Cardiac septum (tissue), 1 donor: ENCODE measurements at places on chromosomes 2 and 18. TPM values are rescaled to one million over a fixed set of nuclear protein-coding genes. Genes with fewer than 3 reads are reported as not detected.

DNA sequence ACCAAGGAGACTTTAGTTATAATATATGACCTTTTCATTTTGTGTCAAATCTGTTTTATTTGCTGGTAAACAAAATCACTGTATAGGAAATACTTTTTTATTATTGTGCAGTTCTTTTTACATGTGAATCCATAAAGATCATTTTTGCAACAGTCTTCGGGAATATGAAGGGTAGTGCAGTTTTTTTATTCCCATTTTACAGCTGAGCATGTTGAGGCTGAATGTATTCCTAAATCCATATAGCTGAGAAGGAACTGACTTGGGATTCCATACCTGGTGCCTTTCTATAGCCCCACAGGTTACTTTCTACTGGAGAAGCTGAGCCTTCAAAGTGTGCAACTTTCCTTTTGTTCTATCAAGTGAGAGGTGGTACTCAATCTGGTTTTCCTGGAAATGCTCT lies 29.6 kb downstream of the RHOB start:
- no peak for DNase-seq

DNA sequence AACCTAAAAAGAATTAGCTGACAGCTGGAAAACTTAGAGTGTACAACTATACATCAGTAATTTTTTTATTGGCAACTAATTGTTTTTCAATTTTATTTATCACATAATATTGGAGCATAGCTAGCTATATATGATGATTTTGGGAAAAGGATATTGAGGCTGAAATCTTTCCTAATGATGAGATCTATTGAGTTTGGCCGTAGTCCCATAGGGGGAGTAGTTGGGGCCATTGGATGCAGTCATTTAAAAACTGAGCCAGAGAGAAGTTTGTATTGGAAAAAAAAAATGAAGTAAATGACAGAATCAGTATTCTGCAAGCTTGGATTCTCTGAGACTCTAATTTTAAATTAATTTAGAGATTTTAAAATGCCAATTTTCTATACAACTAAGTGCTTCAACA lies 179.8 kb downstream of the LTBP1 start:
- DNase-seq, result no peak

- no peak for DNase-seq
These were observed 310.6 kb downstream of the ZNF804A start for GRCh38 chr2:184908966-184909365.

- no peak for DNase-seq
These were observed 315.2 kb upstream of the ZEB2 start for GRCh38 chr2:144834998-144835633.

DNA sequence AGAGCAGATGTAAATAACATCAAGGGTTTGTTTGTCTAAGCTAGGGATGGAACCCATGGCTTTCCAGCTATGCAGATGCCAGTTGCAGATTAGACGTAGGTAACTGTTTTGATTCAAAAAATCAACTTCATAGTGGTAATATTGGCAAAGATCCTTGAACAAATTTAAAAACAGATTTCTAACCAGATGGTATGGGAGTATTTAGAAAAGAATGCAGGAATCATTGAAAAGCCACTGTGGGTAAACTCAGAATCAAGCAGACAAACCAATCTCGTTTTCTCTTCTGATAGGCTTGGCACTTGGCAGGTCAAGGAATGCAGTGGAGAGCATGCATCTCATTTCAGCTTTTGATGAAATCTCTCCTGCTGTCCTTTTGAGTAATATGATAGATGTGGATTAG lies 377.5 kb downstream of the CLIP4 start:
- DNase-seq, result no peak

DNA sequence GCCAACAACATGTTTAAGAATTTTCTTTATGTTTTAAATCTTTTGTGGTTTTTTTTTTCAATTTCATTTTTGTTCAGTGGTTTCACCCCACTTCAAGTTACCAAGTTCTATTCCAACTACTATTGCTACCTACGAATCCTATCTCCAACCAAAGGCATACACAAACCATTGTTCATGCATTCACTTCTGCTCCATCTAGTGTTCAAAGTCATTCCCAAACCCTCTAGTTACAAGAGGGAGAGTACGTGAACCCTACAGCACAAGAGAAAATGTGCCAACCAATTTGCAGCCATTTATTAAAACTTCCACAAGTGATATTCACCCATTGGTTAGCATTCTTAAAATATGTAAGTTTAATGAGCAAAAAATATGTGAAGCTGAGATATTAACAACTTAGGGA lies 295.1 kb upstream of the KYNU start:
- DNase-seq, result no peak

GRCh38 chr2:210971431-210971830 lies 415.0 kb downstream of the CPS1 start:
- no peak for DNase-seq

DNA sequence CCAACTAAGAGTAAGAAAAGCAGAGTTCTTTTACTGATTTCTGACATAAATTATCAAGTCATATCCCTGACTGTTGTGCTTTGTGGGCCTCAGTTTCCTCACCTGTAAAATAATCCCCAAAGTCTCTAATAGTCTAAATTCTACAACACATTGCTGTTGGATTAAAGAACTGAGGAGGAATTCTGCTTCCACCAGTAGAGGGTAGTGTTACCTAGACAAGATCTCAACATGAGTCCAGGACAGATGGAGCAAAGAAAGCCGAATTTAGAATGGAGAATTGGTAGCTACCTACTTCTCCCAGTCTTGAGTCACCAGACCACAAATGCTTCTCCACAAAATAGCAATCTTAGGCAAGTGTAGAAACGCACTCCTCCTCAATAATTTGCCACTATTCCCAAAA lies 462.5 kb upstream of the FSHR start:
- no peak for DNase-seq

- DNase-seq, result peak; percentile 82
These were observed 83.3 kb upstream of the POMC start for GRCh38 chr2:25251422-25252273.

DNA sequence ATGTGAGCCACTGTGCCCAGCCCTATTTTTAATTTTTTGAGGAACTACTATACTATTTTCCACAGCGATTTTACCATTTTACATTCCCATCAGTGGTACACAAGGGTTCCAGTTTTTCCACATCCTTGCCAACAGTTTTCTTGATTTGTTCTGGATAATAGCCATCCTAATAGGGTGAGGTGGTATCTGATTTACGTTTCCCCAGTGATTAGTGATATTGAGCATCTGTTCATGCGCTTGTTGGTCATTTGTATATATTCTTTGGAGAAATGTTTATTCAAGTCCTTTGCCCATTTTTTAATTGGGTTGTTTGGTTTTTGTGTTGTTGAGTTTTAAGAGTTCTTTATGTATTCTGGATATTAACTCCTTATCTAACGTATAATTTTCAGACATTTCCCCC lies 20.8 kb downstream of the TTC39C start:
- DNase-seq, result no peak

DNA sequence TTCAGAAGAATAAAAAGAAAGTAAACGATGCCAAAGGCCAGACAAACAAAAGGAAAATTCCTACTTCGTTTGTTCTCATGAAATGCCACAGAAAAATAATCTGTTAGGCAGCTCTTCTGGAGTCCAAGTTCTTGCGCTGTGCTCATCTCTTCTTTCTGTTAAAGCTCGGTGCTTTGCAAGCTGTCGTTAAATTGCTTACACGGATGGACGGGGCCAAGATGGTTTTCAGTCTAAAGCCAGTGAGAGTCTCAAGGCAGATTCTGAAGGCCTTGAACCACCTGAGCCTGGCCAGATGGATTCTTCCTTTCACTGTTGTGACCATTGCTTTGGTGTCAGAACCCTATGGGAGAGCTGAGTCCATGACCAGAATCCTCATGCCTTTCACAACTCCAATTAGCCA lies 97.6 kb upstream of the RMDN2 start:
- DNase-seq, result no peak

DNA sequence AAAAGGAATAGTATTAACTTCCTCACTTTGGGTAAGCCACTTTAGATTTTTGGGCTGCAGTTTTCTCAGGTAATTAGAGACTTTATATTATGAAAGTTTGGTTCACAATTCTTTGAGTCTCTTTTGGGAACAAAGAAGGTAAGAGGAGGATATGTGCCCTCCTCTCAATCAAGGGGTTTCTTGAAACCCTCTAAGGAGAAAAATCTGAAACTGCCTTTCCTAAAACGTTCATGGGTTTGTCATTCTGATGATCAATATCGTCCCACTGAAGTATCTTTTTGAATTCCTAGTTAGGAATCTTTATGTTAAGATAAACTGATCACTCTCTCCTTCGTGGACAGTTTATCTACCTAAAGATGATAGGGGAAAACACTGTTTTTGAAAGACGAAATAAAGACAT lies 42.4 kb upstream of the AKAIN1 start:
- DNase-seq, result no peak

- DNase-seq, result no peak
These were observed 138.5 kb downstream of the ARHGAP28 start for GRCh38 chr18:6868033-6868432.

GRCh38 chr2:197873293-197873701 lies 68.9 kb downstream of the PLCL1 start:
- DNase-seq, result peak; percentile 76

GRCh38 chr18:77267969-77268368 lies 18.3 kb downstream of the GALR1 start:
- no peak for DNase-seq

GRCh38 chr2:24304631-24305030 lies 55.7 kb downstream of the ITSN2 start:
- DNase-seq, result no peak

DNA sequence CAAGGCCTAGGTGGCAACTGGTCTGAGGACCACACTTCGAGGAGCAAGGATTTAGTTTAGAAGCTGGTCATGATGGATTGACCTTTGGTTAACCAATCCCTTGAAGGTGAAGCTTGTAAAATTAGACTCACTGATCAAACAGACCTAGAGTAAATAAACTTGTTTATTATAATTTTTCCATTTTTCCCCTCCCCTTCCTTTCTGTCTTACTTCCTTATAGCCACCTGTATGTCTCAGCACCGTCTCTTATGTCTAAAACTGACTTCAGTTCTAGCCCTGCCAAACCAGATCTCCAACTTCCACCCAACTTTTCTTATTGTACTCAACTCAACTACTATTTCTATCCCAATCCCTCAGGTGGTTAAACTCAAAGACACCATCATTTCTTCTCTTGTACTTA lies 92.8 kb upstream of the THOC1 start:
- no peak for DNase-seq

DNA sequence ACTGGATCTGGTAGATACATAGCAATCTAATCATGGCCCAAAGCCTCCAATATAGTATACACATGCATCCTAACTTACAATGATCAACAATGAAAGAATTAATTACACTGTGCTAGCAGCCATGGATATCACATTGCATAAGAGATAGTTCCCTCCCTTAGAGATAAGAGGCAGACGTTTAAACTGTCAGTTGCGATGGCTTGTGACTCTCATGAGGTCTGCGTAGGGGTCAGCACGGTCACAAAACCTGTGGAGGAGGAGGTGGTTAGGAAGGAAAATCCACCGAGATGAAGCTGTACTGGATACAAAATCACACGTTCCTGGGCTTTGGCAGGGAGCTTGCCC lies 800 bp upstream of the RALB start:
- no peak for DNase-seq

DNA sequence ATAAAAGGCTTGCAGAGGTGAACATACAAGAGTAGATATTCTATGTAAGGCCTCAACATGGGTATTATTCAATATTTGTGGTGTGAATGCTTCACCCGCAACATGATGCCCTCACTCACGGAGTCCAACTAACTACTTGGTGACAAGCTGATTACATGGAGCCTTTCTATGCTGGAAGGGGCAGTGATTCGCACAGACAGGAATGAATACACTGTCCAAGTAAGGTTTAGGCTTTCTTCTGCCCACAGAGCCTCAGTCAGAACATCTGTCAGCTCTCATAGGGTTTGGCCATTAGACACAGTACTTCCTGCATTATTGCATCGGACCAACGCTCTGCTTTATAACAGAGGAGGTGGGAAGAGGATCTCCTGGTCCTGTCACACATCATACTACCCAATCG lies 80.3 kb upstream of the SLC35G4 start:
- DNase-seq, result no peak

DNA sequence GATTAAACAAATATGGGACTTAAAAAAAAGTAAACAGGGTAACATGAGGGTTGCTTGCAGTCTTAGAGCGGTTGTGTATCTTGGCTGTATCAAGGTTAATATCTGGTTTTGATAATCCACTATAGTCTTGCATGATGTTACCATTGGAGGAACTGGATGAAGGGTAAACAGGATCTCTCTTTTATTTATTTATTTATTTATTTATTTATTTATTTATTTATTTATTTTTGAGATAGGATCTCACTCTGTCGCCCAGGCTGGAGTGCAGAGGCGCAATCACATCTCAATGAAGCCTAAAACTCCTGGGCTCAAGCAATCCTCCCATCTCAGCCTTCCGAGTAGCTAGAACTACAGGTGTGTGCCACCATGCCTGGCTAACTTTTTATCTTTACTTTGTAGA lies 42.9 kb upstream of the FAM124B start:
- DNase-seq, result no peak

TGFA gene
- 0.73 TPM for total RNA-seq

CCDC74B gene
- 0.81 TPM for total RNA-seq

GALNT14 gene
- 0.48 TPM for total RNA-seq

HOXD12 gene
- total RNA-seq, result not detected

CAVIN2 gene
- 145 TPM for total RNA-seq

FOXI3 gene
- not detected for total RNA-seq

KCNE4 gene
- 1.7 TPM for total RNA-seq

ALLC gene
- not detected for total RNA-seq

SLC8A1 gene
- total RNA-seq, result 906 TPM

C1GALT1C1L gene
- total RNA-seq, result 0.48 TPM

FEV gene
- not detected for total RNA-seq
